ENCODE measurements at places on chromosomes 6 and 20. TPM values are rescaled to one million over a fixed set of nuclear protein-coding genes. Genes with fewer than 3 reads are reported as not detected.

The ZC2HC1B gene
- total RNA-seq: not detected

The AVP gene
- not detected for total RNA-seq

The BPIFB2 gene
- not detected for total RNA-seq

The STK38 gene
- total RNA-seq: 15.9 TPM

The VWA7 gene
- total RNA-seq: 1.5 TPM

The HLA-DMB gene
- 1.3 TPM for total RNA-seq

The FRK gene
- 2.4 TPM for total RNA-seq

The ERVFRD-1 gene
- not detected for total RNA-seq

The C20orf141 gene
- total RNA-seq: 0.46 TPM

The TAAR9 gene
- not detected for total RNA-seq

The HLA-DRA gene
- total RNA-seq: not detected

The NMBR gene
- not detected for total RNA-seq

The POM121L2 gene
- total RNA-seq: not detected

The SLA2 gene
- total RNA-seq: 0.10 TPM

The HLA-DOB gene
- not detected for total RNA-seq

The MYBL2 gene
- 83.7 TPM for total RNA-seq

The CSNK2B gene
- total RNA-seq: 167 TPM

The KIF25 gene
- total RNA-seq: 0.05 TPM

The ZC3H12D gene
- 0.08 TPM for total RNA-seq

The MTCH1 gene
- 129 TPM for total RNA-seq

The MCCD1 gene
- total RNA-seq: not detected

The CPXM1 gene
- total RNA-seq: not detected

The PTCHD4 gene
- not detected for total RNA-seq

Data from A549 treated with GW870086 at 1 μM for 4 hours (cell line).